ENCODE measurements at places on chromosomes 1 and 21. TPM values are rescaled to one million over a fixed set of nuclear protein-coding genes. Genes with fewer than 3 reads are reported as not detected.

KIRREL1 gene
- total RNA-seq: 17.7 TPM

RNF186 gene
- total RNA-seq: not detected

AQP10 gene
- not detected for total RNA-seq

ANP32E gene
- total RNA-seq: 13.2 TPM

RGSL1 gene
- not detected for total RNA-seq

MTMR11 gene
- 0.34 TPM for total RNA-seq

EVA1B gene
- total RNA-seq: 89.6 TPM

IL23R gene
- total RNA-seq: not detected

FAM163A gene
- total RNA-seq: 0.09 TPM

RHOU gene
- total RNA-seq: 33.5 TPM

LEFTY1 gene
- not detected for total RNA-seq

RBM11 gene
- not detected for total RNA-seq

Data from dermis lymphatic vessel endothelial cell (primary cell).